DMS 273 treated with DMSO at 0.1 percent for 48 hours (cell line): ENCODE measurements at places on chromosomes 12 and 14.

- no peak for DNase-seq
These were observed 51.9 kb downstream of the ZFYVE26 start for GRCh38 chr14:67764496-67764895.

GRCh38 chr14:69753860-69754259 lies 13.1 kb upstream of the SRSF5 start:
- DNase-seq, result no peak

DNA sequence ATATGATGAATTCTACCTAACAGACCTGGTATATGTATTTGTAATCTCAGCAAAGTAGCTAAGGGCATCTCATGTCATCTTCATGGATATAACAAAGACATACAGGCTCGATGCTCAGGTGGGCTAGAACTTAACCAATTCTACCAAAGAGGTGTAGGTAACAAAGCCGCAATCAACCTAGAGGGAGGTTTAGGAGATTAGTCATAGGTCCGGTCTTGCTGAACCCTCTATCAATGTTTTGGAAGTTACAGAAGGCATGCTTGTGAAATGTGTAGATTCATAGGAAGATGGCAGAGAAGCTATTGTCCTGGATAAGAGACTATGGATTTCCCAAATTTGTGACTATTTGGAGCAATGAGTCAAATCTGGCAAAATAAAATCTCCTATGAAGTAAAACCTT lies 42.6 kb upstream of the SYCP3 start:
- DNase-seq, result no peak

DNA sequence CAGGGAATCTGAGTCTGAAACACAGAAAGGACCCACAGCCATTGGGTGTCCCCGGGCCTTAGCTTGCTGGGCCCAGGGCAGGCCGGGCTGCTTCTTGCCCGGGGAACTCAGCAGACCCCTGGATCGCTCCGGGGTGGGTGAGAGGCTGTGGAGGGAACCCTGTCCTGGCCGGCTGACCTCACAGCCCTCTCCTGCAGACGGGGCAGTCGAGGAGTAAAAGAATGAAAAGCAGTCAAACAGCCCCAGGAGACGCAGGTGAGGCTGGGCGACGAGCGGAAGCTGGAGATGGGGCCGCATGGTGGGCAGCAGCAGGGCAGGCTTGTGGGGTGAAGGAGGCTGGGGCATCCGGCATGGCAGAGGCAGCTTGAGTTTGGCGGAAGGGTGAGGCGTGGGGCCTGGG lies 57.0 kb downstream of the KIF26A start:
- DNase-seq, result no peak

GRCh38 chr14:94394581-94395207 lies 6.3 kb upstream of the SERPINA1 start:
- DNase-seq, result no peak

GRCh38 chr12:60266381-60266852 lies 670.6 kb downstream of the SLC16A7 start:
- DNase-seq, result no peak

- no peak for DNase-seq
These were observed 82.6 kb upstream of the PTPRB start for GRCh38 chr12:70719672-70720420.

- DNase-seq, result no peak
These were observed 411.1 kb downstream of the TMEM121 start for GRCh38 chr14:105937253-105938054.

GRCh38 chr14:102034301-102034700 lies 52.5 kb downstream of the HSP90AA1 start:
- no peak for DNase-seq

DNA sequence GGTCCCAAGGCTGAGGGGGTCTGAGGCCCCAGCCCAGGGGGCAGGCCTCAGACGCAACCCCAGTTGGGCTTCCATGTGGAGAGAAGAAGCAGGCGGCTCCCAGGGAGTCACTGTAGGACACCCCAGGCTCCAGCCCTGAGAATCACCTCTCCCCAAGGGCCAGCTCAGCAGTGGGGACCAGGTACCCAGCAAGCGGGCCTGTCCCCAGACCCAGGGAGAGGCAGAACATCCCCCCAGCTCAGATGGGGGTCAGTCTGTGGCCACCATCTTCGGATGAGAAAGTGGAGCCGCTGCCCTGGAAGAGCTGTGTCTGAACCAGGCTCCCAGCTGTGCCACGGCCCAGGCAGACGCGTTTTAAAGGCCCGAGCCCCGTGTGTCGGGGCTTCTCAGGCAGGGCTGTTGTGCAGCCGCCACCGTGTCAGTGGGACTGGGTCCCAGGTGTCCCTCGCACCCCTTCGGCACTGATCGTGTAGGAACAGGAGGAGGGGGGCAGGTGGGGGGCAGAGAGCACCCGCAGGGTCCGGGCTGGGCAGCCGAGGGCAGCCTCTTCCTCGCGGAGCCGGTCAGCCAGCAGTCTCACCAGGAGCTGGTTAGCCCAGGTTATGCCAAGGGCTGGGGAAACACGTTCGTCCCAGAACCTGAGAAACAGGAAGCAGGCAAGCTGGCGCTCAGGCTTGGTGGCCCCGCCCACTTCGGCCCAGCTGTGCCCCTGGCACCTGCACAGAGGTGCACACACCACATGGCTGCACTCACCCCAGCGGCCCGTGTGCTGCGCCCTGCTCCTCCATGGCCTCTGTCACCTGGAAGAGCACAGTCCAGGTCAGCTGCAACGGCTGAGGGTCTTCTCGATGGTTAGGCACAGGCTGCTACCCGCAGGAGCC lies 16.6 kb downstream of the XRCC3 start:
- DNase-seq, result no peak

DNA sequence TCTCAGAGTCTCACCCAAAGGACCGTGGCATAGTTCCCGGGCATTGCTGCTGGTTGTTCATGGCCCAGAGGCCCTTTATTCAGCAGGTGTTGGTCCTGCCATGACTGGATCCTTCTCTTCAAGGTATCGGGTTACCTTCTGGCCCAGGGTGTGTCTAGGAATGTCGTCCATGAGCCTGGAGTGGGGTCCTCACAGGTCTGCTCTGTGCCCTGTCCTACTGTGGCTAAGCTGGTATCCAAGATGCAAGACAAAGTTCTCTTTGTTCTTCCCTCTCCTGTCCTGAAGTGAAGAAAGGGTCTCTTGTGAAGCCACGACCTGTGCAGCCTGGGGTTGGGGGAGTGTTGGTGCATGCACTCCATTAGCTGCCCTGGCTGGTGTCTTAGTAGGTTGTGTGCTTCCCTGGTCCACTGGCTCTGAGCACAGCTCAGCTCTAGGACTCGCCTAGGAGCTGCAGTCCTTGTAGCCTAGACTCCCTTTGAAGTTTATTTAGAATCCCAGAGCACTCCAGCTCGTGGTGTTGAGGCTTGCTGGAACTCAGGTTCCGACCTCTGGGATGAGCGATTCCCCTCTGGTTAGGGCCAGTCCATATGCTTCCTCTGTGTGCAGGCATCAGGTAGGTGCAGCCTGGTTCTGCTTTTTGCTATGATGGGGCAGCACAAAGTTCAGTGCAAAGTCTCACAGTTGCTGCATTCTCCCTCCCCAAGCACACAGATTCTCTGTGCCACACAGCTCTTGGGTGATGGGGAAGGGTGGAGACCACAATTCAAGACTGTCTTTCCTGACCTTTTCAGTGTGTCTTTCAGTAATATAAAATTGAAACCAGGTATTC lies 117.4 kb downstream of the NUBPL start:
- DNase-seq, result no peak

DNA sequence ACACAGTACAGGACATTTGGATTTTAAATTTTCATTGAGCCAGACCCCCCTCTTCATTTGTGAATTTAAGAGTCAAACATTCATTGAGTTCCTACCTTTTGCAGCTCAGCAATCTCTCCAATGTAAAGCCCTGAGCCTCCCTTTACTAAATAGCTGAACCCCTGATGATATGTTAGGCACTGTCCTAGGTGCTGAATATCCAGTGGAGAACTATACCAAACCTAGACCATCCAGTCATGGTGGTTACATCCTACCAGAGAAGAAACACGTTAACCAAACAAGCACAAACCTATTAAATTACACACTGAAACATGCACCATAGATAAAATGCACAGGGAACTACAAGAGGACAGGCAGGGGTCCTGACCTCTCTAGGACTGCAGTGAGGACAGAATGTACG lies 1585.3 kb upstream of the TMEM132C start:
- no peak for DNase-seq

DNA sequence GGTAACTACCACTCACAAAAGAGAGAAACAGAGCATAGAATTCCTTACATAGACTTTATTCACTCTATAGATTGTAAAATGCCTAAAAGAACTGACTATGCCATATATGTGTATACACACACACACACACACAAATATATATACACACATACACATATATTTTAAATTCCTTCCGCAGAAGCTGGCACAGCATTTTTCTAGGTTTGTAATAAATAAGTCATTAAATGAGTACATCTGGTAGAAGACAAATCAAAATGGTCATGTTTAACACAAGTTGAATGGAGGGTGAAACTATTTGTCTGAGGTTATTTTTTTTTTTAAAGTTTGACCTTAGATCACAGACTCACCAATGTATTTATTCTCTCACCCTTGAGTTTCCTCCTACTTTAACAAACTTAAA lies 58.2 kb downstream of the CCER1 start:
- no peak for DNase-seq

GRCh38 chr14:49621114-49621881 lies 699 bp downstream of the MGAT2 start:
- no peak for DNase-seq

GRCh38 chr14:63032076-63032475 lies 13.2 kb downstream of the KCNH5 start:
- DNase-seq, result no peak

GRCh38 chr14:86858591-86858990 lies 1134.4 kb downstream of the GALC start:
- DNase-seq, result no peak

DNA sequence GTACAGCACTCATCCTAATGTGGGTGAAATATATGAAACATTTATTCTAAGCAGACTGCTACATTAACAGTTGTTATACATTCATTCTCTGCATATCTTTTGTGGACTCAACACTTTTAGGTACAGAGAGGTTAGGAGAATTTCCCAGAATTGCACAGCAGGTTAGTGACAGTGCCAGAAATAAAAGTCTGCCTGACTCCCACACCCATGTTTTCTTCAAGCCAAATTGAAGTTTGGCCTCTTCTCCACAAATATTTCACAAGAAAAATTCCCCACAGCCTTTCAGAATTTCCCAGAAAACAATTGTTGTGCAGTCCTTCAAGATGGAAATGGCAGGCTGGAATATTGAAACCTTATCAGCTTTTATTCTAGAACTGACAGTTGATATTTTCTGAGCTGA lies 464.8 kb downstream of the RAD51B start:
- no peak for DNase-seq

- DNase-seq, result no peak
These were observed 257.1 kb downstream of the SSPN start for GRCh38 chr12:26452511-26452910.

- no peak for DNase-seq
These were observed 606 bp downstream of the EP400 start for GRCh38 chr12:131950182-131950913.

DNA sequence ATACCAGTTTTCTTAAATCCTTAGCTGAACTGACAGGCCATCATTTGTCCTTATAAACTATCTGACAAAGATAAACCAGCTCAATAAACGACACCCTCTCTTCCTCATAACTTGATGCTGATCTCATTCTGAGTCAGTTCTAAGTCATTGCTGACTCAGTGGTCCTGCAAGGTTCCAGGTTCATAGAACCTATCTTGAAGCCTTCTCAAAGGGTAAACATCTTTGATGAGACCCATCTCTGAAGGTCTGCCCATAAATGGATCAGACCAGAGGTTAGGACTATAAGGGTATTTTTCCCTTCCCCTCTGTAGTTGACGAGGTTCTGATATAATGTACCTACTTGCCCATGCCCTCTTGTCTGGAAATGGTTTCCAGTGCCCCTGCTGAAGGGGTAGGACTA lies 11.9 kb downstream of the NAA25 start:
- no peak for DNase-seq

GRCh38 chr14:54446161-54446693 lies 5.1 kb upstream of the CNIH1 start:
- DNase-seq, result peak; percentile 36

DNA sequence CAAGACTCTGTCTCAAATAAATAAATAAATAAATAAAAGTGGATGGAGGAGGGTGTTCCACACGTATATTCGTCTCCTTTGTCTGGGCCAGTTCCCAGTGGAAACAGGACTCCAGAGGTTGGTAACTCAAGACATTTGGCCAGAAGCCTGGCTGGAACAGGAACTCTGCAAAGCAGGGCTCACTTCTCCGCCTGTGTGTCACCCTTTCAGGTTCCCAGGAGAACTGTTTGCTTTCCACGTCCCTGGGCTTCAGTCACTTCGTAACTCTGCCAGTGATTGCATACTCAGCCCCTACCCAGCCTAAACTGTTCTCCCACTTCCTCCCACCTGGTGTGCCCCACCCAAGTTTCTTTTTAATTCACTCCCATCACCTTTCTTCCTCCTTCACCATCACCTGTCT lies 7.0 kb upstream of the UBE2N start:
- no peak for DNase-seq
